Karpas-422 (cell line): ENCODE measurements at places on chromosomes 3 and 15. TPM values are rescaled to one million over a fixed set of nuclear protein-coding genes. Genes with fewer than 3 reads are reported as not detected.

Gene ATP8B4
- total RNA-seq, result not detected in 2 replicates

Gene PPP1R14D
- total RNA-seq, result not detected in 2 replicates

- no peak for DNase-seq
These were observed 457.4 kb downstream of the IGSF11 start for GRCh38 chr3:118577055-118577777.

DNA sequence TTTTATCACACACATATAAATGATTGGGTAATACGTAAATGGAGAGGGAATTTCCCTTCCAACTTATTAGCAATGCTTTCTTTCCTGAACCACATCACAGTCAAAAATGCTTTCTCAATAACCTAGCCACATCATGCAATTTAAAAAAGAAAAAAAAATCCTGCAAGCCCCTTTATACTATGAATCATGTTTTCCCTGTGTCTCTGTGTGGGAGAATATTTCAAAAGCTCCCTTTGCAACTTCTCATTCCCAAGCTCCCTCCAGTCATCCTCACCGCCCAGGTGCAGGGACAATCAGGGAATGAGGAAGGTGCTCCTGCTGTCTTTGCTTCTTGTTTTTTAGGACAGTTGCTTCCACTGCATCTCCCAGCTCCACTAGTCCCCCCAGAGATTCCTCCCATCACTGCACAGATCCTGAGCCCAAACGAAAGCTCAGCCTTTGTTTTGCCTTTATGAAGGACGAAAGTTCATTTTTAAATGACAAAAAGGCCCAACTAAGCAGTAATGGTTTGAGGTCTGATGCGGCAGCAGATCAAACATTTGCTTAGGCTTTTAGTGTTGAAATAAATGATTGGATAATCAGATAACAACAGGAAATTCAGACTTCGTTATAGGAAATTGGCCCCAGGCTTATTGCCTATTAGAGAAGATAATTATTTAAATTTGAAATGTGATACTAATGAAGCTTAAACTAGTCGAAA is 47.8 kb upstream of the ADGRG7 start:
- no peak for DNase-seq

DNA sequence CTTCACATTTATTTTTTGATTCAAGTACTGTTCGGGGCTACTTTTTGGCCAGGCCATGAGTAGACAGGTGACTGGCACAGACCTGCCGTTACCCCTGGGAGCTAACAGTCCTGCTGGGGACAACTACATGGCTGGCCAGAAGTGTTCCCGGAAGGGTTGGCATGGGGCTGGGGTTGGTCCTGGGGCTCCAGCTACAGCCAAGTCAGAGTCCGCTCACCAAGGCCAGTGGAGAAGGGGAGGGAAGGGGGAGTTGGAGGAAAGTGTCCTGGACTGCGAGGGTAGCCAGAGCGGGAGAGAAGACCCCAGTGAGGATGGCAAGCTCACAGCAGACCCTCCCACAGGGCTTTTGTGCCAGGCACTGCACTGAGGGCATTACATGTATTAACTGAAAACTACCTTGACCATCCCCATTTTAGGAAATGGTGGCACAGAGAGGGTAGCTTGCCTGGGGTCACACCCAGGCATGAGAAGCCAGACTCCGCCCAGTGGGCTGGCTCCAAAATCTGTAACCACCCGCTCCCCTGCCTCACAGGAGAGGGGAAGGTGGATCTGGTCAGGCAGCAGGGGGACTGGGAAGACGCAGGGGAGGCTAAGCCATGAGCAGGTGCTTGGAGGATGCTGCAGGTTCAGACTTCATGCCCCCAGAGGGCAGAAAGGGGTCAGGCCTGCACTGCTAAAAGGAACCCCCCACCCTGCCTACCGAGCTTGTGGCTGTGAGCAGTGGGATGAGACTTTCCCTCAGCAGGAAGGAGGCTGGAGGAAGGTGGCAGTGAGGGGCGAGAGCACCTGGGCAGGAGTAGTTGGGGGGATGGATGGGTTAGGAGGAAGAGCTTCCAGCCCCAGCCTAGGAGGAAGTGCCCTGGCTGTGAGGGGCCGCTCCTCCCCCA is 38.3 kb upstream of the ESYT3 start:
- DNase-seq, result peak; percentile 21

- DNase-seq, result peak; percentile 87
These were observed 6.9 kb downstream of the NEK11 start for GRCh38 chr3:131033480-131034080.

GRCh38 chr15:89416339-89417183 is 79.8 kb downstream of the RHCG start:
- peak; percentile 96 for DNase-seq

DNA sequence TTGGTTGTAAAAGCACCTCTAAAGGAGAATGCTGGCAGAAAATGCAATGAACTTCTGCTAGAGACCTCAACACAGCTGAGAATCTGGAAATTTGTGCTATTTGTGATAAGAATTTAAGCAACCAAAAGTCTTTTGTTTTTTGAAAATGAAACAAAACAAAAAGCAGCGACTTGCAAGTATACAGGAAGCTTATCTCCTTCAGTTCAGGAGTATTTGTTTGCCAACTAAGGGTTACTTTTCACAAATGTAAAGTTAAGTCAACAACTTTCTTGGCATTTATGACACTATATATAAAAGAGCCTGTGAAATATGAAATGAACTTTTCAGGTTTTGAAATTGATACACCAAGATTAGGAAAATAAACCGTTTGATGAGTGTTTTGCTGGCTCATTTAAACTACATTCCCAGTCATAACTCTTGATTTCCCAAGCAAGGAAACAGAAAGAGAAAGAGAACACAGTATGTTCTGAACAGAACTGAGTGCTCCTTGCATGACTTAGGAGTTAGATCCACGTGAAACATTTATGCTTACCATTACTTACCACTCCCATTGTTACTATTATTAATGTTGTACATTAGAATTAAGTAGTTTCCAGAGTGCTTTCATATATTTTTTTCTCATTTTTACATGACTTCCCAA is 92.3 kb upstream of the COL8A1 start:
- no peak for DNase-seq

GRCh38 chr3:125651244-125651643 is 55.9 kb upstream of the OSBPL11 start:
- no peak for DNase-seq
